ENCODE measurements at places on chromosomes 12 and 14. TPM values are rescaled to one million over a fixed set of nuclear protein-coding genes. Genes with fewer than 3 reads are reported as not detected.
A peak's percentile ranks its signal among the peaks of the same experiment; 100 is the strongest.

GRCh38 chr12:28460420-28461130 lies 270.3 kb downstream of the CCDC91 start:
- no peaks in the 10 kb centered on the region for H3K27me3 ChIP-seq
- DNase-seq: no peak
- no peaks in the 10 kb centered on the region for H3K36me3 ChIP-seq
- H3K4me3 ChIP-seq: no peak overlapping the region

- H3K27ac ChIP-seq: no peak overlapping the region
- DNase-seq: no peak
- H3K36me3 ChIP-seq: no peaks in the 10 kb centered on the region
- H3K4me3 ChIP-seq: no peak overlapping the region
These were observed 11.2 kb upstream of the GRIN2B start for GRCh38 chr12:13992585-13992984.

GRCh38 chr12:7929083-7929792 lies 6.7 kb downstream of the SLC2A3 start:
- peaks cover 12% of the 10 kb centered on the region for H3K4me1 ChIP-seq
- H3K27me3 ChIP-seq: no peaks in the 10 kb centered on the region
- no peak overlapping the region for H3K4me3 ChIP-seq
- H3K27ac ChIP-seq: no peak overlapping the region

- H3K36me3 ChIP-seq: no peaks in the 10 kb centered on the region
- peaks cover 18% of the 10 kb centered on the region for H3K4me1 ChIP-seq
- peak overlapping the region; percentile 87 for H3K4me3 ChIP-seq
These were observed 1.2 kb downstream of the GNPNAT1 start for GRCh38 chr14:52790011-52790755.

DNA sequence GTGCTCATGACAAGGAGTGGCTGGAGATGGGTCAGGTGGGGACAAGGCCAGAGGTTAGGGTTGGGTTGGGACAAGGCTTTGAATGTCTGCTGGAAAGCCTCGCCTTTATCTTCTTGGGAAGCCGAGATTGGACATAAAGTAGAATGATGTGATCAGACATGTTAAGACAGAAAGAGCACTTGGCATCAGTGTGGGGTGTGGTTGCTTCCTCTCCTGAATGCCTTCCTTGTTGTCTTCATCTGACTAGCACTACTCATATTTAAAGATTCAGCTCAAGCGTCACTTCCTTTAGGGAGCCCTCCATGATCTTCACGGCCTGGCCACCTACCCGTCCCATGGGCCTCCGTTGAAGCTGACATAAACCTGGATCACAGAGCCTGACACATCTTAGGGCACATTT lies 14.8 kb upstream of the C12orf75 start:
- no peaks in the 10 kb centered on the region for H3K36me3 ChIP-seq
- no peak overlapping the region for H3K27ac ChIP-seq
- no peak overlapping the region for H3K4me3 ChIP-seq
- DNase-seq: no peak

DNA sequence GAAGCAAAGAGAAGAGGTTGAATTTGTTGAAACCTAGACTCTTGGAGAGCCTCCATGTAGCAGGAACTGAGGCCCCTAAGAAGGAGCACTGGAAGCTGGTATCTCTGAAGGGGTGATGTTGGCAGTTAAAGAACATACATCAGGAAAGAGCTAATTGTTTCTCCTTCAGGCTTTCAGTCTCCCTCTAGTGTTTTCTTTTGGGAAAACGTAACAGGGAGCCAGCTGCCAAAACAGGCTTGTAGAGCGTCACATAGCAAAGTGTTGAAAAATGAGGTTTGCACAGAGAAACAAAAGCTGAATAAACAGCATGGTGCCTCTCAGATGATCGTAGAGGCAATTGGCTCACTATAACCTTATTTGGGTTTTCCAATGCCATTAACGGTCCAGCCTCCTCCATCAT lies 46.9 kb upstream of the CAND1 start:
- H3K36me3 ChIP-seq: no peaks in the 10 kb centered on the region
- H3K27ac ChIP-seq: no peak overlapping the region

DNA sequence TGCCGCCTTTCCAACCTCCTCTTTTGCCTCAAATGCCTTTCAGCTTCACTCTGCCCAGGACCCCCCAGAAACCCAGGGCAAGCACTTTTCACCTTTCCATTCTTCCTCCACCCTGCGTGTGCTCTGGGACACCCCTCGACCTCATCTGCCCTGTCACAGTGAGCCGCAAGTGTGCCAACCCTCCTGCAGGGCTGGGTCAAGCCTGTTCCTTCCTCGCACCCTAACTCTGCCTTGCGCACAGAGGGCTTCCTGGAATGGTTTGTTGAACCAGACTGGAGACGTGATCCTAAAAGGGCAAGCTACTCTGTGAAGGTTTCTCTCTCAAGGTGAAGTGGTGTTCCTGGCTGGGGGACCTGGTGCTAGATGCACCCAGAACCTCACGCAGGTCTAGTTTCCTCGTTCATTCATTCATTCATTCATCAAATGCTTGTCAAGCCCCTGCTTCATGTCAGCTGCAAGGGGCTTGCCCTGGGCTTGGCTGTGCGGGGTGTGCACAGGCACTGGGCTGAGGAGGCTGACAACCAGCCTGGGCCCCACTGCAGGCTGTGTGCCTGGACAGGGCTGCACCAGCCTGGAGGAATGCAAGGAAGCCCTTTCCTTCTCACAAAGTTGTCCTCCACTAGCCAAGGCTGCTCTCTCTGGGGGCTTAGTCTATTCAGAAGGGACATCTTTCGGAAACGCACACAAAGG lies 187.2 kb downstream of the CALM1 start:
- no peak overlapping the region for H3K27ac ChIP-seq
- H3K27me3 ChIP-seq: no peaks in the 10 kb centered on the region
- no peak overlapping the region for H3K4me3 ChIP-seq
- DNase-seq: no peak

DNA sequence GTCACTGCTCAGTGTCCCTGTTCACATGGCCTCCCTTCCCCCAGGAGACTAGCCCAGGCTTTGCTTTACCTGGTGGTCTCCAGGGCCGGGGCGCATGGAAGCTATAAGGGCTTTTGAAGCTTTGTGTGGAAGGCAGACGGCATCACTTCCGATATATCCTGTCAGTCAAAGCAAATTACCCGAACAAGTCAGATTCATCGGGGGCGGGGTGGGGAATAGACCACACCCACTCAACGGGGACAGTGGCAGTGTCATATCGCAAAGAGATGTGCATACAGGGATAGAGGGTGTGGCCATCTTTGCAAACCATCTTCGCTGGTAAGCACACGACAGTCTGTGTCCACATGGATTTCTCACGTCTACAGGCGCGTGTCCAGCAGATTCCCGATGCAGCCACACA lies 127.3 kb downstream of the GLT1D1 start:
- H3K4me1 ChIP-seq: no peaks in the 10 kb centered on the region
- no peak overlapping the region for H3K27ac ChIP-seq
- H3K4me3 ChIP-seq: no peak overlapping the region

GRCh38 chr14:59177262-59177661 lies 11.2 kb upstream of the DAAM1 start:
- H3K4me1 ChIP-seq: no peaks in the 10 kb centered on the region
- H3K36me3 ChIP-seq: no peaks in the 10 kb centered on the region
- H3K27ac ChIP-seq: no peak overlapping the region
- no peak for DNase-seq

DNA sequence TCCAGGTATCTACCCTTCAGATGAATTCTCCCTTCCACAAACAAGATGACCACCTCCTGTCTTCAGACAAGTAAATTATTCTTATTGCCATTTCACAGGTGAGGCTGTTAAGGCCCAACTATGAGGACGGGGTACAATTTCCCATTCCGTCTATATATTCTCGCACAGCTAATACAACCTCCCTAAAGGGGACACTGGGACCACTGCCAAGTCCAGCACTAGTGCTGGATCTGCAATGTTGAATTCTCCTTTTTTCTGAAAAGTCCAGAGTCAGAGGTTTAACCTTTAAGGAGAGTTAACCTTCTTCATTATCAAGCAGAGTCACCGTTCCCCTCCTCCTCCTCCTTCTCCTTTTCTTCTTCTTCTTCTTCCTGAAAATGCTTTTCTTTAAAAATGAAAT lies 130.4 kb upstream of the PARP11 start:
- no peak for DNase-seq
- H3K4me1 ChIP-seq: peaks cover under 1% of the 10 kb centered on the region
- no peaks in the 10 kb centered on the region for H3K36me3 ChIP-seq
- no peak overlapping the region for H3K27ac ChIP-seq
- H3K27me3 ChIP-seq: no peaks in the 10 kb centered on the region
- no peak overlapping the region for H3K4me3 ChIP-seq

GRCh38 chr12:53532524-53533445 lies 25.5 kb upstream of the NPFF start:
- peaks cover 21% of the 10 kb centered on the region for H3K36me3 ChIP-seq
- no peak overlapping the region for H3K27ac ChIP-seq
- no peak for DNase-seq
- H3K4me3 ChIP-seq: no peak overlapping the region

DNA sequence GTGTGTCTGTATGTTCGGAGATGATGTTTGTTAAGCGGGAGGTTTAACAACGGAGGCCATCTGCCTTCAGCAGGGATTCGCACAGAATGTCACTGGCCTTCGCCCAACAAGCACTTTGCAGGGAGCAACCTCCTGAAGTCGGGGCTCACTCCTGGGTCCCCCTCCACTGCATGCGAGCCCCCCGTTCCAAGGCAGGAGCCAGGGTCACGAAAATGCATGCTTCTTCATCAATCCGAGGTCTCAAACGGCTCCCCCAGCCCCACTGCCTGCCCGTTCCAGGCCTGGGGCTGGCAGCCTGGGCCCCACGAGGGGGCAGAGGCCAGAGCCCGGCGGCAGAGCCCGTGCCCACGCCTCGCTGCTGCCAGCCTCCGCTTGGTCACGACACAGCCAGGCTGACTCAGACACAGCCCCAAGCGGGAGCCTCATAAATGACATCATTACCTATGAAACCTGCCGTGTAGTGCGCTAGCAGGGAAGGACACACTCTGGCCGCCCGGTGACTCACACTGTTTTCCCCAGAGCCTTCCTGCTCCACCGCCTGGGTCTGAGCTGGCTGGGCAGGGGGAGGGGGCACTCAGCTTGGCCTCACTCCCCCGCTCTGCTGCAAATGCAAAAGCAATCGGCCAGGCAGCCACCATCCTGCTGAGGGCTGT lies 169.5 kb upstream of the RTL1 start:
- DNase-seq: no peak
- H3K36me3 ChIP-seq: no peaks in the 10 kb centered on the region
- no peaks in the 10 kb centered on the region for H3K4me1 ChIP-seq
- H3K27me3 ChIP-seq: no peaks in the 10 kb centered on the region
- H3K4me3 ChIP-seq: no peak overlapping the region

GRCh38 chr12:77131977-77132490 lies 66.7 kb upstream of the E2F7 start:
- H3K4me1 ChIP-seq: no peaks in the 10 kb centered on the region
- H3K27ac ChIP-seq: no peak overlapping the region

DNA sequence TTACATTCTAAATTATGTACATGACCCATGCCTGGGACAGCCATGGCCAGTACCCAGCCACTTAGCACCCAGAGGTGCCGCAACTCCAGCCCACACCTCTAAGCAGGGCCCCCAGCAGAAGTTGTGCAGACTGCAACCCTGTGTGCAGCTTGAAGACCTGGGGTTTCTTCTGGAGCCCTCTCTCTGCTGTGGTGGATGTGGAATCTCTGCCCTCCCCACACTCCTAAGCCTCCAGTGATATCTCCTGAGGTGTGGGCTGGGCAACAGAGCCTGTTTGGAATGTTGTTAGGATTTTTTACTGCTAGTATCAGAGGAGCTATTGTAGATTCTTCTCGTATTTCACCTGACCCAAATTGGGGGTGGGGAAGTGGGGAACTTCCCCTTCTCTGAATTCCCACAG lies 59.4 kb upstream of the TUNAR start:
- no peaks in the 10 kb centered on the region for H3K36me3 ChIP-seq
- H3K4me3 ChIP-seq: no peak overlapping the region
- DNase-seq: no peak
- peaks cover 5% of the 10 kb centered on the region for H3K27me3 ChIP-seq

DNA sequence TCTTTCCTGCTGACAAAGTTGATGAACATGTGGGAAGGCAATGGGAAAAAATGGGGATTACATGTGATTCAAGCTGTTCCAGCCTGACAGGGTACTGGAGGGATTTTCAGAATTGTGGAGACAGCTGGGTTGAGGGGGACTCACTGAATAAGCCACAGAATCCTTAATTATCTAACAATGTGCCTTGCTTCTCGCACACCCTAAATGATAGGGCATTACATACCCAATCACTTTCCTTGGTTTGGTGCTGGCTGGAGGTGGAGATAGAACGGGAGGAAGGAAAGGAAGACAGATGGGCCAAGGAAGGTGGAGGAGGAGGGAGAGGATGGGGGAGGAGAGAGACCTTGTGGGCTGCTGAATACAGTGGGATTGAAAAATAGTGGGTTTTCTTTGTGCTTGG lies 20.7 kb downstream of the PELI2 start:
- DNase-seq: no peak
- no peaks in the 10 kb centered on the region for H3K36me3 ChIP-seq
- no peak overlapping the region for H3K4me3 ChIP-seq
- H3K27me3 ChIP-seq: no peaks in the 10 kb centered on the region
- H3K4me1 ChIP-seq: no peaks in the 10 kb centered on the region

GRCh38 chr14:101737414-101738339 lies 23.8 kb upstream of the PPP2R5C start:
- no peak overlapping the region for H3K4me3 ChIP-seq
- H3K36me3 ChIP-seq: no peaks in the 10 kb centered on the region
- no peaks in the 10 kb centered on the region for H3K27me3 ChIP-seq
- no peak for DNase-seq

GRCh38 chr12:62714774-62715721 lies 219.9 kb downstream of the PPM1H start:
- no peaks in the 10 kb centered on the region for H3K27me3 ChIP-seq
- DNase-seq: no peak
- H3K36me3 ChIP-seq: no peaks in the 10 kb centered on the region
- H3K27ac ChIP-seq: no peak overlapping the region
- no peaks in the 10 kb centered on the region for H3K4me1 ChIP-seq

- no peak overlapping the region for H3K27ac ChIP-seq
- no peaks in the 10 kb centered on the region for H3K36me3 ChIP-seq
- no peak overlapping the region for H3K4me3 ChIP-seq
- no peak for DNase-seq
- peaks cover 44% of the 10 kb centered on the region for H3K4me1 ChIP-seq
- no peaks in the 10 kb centered on the region for H3K27me3 ChIP-seq
These were observed 9.2 kb downstream of the PTGES3 start for GRCh38 chr12:56678852-56679251.

GRCh38 chr14:70027785-70028428 lies 148.7 kb downstream of the SMOC1 start:
- no peaks in the 10 kb centered on the region for H3K27me3 ChIP-seq
- H3K4me3 ChIP-seq: no peak overlapping the region
- H3K36me3 ChIP-seq: no peaks in the 10 kb centered on the region
- no peak overlapping the region for H3K27ac ChIP-seq
- DNase-seq: peak; percentile 41
- no peaks in the 10 kb centered on the region for H3K4me1 ChIP-seq

KRT74 gene
- 0.12 TPM for total RNA-seq

AMDHD1 gene
- total RNA-seq: 2.4 TPM

HOXC4 gene
- not detected for total RNA-seq

ART4 gene
- total RNA-seq: not detected

CFAP251 gene
- 1.1 TPM for total RNA-seq

PPP1R1A gene
- total RNA-seq: not detected

ENDOU gene
- total RNA-seq: not detected

CCDC197 gene
- 0.38 TPM for total RNA-seq

DPF3 gene
- total RNA-seq: 0.73 TPM

PPP1R36 gene
- 0.31 TPM for total RNA-seq

WSCD2 gene
- total RNA-seq: not detected

Data from naive thymus-derived CD4-positive, alpha-beta T cell (primary cell).